ENCODE measurements at places on chromosomes 7 and 10.

GRCh38 chr7:98647326-98647725, 30.2 kb downstream of the NPTX2 start:
- DNase-seq, result no peak

DNA sequence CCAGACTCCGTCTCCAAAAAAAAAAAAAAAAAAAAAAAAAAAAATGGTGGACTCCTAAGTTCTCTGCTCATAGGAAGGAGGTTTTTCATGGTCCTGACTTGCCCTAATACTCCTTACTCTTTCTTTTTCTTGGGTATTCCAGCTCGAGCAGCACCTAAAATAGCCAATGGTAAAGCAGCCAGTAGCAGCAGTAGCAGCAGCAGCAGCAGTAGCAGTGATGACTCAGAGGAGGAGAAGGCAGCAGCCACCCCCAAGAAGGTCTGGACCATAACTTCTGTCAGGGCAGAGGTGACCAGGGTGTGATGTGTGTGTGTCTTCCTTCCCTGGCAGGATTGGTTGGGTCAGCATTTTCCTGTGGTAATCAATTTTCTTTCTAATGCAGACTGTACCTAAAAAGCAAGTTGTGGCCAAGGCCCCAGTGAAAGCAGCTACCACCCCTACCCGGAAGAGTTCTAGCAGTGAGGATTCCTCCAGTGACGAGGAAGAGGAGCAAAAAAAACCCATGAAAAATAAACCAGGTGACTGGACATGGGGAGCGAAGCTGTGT, 6.9 kb downstream of the NOLC1 start:
- DNase-seq, result no peak

DNA sequence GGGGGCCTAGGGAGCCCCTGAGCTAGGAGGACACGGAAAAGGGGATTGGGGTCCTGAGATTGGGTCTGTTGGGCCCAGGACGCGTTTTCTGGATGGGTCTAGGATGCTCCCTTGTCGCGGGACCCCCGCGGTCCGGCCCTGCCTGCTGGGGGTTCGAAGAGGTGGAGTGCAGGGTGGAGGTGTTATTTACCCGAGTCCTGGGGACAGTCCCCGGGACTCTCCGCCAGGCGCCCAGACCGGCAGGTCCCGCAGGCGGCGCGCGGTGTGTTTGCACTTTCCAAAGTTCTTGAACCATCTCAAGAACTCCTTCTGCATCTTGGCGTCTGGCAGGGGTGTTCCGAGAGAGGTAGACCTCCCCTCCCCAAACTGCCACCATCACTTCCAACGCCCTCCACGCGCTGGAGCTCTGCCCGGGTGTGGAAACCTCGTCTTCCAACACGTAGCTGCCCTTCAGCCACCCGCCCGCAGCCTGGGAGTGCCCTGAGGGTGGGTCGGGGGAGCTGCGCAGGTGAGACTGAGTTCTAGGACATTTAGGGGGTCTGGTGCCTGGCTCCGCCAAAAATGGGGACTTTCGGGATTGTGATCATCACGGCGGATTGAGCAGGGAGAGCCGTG, 569 bp downstream of the CAV1 start:
- DNase-seq, result no peak

DNA sequence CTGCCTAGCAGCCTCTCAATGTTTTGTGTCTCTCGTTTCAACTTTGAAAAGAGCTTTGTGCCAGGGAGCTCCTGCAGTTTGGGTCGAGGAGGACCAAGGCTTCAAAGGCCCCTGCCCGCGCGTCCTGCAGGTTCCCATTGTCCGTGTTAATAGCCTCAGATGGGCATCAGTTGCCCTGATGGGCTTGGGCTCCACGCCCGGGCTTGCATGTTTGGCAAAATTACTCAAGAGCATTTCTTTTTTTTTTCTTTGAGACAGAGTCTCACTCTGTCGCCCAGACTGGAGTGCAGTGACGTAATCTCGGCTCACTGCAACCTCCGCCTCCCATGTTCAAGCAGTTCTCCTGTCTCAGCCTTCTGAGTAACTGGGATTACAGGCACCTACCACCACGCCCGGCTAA, 636.6 kb downstream of the SDK1 start:
- no peak for DNase-seq

DNA sequence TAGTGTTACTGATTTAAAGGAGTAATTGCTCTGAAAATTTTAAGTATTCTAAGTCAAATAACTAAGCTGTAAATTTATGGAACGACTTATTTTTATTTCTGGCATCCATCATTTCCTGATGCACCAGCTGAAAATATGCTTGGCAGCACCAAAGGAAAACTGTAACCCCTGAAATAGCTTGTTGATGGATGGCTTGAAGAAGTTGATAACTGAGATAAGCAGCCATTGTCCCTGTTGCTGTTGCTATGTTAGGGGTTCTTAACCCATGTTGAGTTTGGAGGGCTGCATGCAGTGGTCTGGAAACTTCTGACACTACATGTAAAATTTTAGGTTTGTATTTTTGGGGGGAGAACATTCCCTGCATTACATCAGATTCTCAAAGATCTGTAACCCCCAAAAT, 30.6 kb downstream of the RPA3 start:
- DNase-seq, result no peak

GRCh38 chr10:125118011-125118611, 42.3 kb downstream of the CTBP2 start:
- DNase-seq, result no peak

DNA sequence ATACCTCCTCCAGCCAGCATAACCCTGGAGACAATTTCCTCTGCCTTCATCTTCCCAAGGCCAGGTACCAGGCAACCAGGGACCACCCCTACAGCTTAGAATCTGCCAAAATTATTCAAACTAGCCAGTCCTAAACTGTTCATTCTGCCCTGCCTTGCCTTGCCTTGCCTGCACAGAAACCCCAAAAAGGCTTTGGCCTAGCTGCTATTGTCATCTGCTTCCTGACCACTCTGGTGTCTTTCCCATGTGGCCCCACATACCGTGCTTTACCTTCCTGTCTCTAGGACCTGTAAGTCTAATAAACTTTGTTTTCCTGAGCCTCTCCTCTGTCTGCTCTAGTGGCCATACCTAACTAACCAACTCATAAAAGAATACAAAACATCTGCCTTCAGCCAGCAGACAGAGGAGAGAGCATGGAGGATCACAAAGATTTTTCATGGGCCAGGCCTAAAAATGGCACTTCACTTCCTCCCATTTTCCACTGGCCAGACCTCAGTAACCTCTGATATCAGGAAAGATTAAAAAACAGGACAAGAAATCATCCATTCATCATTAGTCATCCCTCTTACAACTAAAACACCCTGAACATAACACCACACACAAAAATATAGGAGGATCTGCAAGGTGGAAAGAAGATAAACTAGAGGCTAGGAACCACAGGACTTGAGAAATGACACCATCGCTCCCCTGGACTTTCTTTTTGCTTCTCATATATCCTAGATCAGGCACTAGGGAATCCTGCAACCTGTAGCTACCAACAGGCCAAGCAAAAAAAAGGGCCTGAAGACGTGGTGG, 51.5 kb downstream of the IMMP2L start:
- DNase-seq, result no peak

DNA sequence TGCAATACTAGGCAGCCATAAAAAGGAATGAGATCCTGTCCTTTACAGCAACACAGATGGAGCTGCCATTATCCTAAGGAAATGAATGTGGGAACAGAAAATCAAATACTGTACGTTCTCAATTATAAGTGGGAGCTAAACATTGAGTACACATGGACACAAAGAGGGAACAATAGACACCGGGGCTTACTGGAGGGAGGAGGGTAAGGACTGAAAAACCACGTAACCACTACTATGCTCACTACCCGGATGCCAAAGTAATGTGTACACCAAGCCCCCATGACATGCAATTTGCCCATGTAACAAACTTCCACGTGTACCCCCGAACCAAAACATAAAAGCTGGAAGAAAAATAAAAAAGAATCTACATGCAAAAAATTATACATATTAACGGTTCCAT, 587.0 kb downstream of the PARD3 start:
- no peak for DNase-seq

DNA sequence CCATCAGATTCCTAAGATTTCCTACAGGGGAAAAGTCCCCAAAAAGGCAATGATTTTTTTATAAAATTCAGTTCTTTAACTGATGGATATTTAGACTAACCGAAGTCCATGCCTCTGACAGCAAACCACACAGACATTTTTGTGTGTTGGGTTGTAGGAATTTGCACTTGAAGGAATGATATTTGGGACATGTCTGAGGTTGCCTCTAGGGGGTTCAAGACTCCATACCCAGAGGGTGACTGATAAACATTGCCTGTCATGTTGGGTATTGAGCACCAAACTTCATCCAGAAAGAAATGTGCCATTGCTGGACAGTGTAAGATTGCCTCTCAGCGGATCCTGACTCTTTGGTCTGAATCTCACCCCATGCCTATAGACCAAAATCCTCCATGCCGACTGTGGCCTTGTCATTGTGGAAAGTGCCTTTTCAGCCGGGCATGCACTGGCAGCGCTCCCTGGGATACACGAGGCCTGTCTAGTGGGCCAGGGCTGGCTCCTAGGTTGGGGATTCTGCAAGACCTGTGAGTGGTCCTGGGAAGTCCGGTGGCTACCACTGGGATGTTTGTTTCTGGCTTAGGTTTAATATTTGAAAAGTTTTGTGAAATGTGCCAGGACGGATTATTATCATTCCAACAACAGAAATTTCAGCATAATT, 252.9 kb downstream of the WDR37 start:
- peak; percentile 44 for DNase-seq

DNA sequence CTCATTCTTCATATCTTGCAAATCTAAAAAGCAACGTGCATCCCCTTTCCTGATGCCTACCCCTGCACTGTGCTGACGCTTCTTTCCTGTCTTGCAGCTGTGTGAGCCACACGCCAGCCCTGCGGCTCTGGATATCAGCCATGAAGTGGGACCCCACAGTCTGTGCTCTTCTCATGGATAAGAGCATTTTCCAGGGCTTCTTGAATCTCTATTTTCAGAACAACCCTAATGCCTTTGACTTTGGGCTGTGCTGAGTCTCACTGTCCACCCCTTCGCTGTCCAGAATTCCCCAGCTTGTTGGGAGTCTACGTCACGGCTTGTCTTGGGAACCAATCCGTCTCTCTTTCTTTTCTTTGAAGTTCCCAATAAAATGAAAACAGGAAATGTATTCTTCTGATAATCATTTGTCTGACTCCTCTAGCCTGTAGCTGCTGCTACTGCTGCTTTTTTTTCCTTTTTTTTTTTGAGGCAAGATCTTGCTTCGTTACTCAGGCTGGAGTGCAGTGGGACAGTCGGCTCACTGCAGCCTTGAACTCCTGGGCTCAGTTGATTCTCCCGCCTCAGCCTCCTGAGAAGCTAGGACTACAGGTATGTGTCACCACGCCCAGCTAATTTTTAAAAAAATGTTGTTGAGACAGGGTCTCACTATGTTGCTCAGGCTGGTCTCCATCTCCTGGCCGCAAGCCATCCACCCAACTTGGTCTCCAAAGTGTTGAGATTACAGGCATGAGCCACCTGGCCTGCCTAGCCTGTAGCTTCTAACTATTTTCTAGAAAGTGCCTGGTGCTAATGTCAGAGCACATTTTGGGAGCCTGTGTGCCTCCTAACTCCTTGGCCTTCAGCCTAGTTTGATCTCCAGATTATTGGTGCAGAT, 30.3 kb downstream of the GSTO2 start:
- no peak for DNase-seq

DNA sequence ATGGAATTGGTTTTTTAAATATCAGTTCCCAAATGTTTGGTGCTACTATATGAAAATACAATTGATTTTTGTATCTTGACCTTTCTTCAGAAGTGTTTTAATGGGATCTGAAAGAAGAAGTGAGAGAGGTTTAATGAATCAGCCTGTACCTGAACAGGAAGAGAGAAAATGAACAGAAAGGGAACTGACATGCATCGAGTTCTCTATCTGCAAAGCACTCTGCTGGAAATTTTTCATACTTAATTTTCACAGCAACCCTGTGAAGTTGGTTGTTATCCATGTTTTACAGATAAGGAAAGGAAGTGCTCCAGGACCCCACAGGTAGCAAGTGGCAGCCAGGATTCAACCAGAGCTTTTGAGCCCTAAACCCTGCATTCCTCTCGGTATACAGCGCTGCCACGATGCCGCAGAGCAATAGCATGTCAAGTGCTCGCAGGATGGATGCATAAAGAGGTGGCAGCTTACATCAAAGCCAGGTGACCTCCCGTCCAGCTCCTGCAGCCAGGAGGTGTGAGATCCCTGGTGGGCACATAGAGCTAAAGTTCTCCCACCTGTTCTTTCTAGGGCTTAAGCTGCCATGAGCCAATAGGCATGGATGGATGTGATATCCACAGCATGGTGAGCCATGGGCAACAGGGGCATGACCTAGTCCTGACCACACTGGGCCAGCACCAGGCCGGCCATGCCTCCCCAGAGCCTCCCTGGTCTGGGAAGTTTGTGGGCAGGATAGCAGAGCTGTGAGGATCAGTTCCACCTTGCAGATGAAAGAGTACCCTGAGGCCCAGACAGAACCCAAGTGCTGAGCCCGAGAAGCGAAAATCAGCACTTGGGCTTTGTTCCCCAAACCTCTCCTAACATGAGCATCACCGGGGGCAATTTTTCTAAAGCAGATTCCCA, 57.2 kb downstream of the CALML3 start:
- no peak for DNase-seq

- DNase-seq, result no peak
These were observed 99.7 kb downstream of the MAPK8 start for GRCh38 chr10:48406204-48406603.

DNA sequence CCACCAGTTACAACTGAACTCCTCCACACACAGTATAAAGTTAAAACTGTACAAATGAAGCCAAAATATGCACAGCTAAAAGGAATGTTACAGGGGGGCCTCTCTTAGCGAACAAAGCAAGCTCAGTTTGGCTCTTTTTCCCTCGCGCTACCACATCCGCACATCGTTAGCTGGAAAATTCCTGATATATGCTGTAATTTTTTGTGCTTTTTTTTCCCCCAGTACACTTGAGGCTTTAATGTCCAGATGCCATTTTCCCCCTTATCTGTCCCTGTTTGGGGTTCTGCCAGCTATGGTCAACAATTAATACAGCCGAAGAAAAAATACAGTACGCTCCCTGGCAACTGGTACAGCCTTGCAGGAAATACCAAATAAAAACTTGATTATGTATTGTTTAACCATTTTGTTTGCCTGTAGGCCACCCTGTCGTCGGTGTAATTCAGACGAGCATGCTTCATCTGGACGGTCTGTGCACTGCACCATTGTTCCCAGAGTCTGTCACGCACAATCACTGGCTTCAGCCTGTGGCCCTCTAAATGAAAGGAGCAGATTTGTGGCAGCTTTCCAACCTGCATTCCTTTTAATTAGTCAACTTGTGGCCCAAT, 108.1 kb upstream of the FAM133B start:
- no peak for DNase-seq

- DNase-seq, result no peak
These were observed 52.5 kb downstream of the ADCYAP1R1 start for GRCh38 chr7:31104361-31105255.

GRCh38 chr7:45514944-45515343, 59.2 kb upstream of the ADCY1 start:
- no peak for DNase-seq
